ENCODE measurements at places on chromosomes 6 and 20.

DNA sequence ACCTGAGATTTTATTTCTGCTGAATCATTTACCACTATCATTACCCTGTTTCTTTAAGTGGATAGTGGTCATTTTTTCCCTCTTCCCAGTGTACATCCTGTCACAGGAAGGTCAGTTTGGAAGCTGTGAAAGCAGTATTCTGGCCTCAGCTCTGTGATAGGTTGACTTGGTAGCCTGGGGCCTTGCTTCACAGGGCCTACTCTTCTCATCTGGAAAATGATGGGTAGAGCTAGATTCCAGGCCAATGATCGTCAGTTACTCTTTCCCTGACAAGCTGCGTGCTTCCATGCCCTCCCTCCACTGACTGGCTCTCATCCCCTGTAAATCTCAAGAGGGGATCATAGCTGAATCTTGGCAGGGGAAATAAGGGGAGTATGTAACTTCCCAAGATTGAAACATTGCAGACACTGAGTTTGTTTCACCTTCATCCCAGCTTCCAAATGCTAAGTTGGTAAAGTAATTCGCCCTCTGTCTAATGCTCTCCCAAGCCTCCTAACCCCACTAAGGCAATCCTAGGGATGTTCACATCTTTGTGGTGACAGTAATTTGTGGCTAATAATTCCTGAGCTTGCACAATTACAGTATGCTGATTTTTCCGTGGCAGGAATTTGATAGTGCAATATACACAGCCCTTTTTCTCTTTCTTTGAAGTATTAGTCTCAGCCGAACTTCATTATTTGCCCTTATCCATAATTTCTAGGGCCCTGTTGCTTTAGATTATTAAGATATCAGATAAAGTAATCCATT is 51.2 kb downstream of the VAPB start:
- no peak for DNase-seq

DNA sequence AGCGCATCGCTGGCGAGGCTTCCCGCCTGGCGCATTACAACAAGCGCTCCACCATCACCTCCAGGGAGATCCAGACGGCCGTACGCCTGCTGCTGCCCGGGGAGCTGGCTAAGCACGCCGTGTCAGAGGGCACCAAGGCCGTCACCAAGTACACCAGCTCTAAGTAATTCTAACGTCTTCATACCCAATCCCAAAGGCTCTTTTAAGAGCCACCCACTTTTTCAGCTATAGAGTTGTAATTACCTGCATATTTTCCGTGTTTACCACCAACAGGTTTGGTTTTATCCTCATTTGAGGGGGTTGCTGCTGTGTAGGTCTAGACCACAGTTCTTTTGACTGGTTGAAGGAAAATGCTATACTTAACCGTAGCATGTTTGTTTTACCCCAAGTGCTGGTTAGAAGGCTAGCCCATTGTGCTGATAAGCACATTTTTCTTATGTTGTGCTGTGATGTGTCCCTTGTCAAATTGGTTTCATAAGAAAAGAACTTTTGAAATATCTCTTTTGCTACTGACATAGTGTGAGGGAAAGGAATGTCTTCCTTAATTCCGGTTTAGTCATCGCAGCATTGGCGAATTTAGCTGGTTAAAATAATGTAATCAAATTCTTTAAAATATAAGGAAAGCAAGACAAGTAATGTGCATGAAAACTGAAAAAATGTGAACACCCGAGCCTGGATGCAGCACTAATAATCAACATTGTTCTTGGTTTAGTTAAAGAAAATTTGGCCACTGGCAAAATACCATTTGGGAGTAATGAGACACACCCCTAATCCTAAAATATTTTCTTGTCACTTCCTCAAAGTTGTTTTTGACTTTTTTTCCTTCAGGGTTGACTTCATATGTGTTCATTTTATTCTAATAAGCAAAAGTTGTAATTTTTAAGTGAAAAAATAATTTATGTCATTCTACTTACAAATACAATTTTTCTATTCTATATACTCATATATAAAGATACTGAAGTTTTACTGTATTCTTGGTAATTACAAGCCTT is 112.8 kb downstream of the HFE start:
- DNase-seq: no peak

- no peak for DNase-seq
Measured at GRCh38 chr6:149860834-149861602, 3.1 kb downstream of the LRP11 start.

DNA sequence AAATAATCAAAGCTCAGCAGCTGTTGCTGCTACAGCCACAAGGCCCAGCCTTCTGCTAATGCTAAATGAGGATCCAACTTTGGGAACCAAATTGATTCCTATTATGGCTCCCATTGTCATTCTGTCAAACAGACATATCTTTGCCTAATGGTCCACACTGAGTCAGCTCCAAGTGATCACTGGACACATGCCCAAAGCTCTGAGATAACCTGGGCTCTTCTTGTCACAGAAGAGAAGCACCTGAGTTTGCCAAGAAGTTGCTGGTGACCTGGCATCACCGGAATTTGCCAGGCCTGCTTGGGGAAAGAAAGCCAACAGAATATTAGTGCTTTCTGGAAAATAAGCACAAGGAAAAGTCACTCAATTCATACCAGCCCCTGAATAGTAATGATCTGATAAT is 5.8 kb downstream of the TNFRSF21 start:
- DNase-seq: no peak

DNA sequence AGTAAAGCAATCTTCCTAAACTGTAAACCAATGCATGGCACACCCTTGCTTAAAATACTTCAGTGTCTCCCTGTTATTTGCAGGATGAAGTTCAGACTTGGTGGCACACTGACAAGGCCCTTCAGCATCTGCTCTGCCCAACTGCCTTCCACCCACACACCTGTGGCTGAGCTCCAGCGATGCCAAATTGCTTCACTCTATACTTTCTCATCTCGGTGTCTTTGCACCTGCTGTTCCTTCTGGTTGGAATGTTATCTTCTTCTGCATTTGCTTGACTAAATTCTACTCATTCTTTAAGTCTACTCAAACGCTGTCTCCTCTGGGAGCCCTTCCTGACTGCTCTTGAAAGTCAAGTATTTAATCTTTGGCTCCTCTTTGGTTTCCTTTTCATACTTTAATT is 100.1 kb upstream of the SUPT3H start:
- DNase-seq: no peak

DNA sequence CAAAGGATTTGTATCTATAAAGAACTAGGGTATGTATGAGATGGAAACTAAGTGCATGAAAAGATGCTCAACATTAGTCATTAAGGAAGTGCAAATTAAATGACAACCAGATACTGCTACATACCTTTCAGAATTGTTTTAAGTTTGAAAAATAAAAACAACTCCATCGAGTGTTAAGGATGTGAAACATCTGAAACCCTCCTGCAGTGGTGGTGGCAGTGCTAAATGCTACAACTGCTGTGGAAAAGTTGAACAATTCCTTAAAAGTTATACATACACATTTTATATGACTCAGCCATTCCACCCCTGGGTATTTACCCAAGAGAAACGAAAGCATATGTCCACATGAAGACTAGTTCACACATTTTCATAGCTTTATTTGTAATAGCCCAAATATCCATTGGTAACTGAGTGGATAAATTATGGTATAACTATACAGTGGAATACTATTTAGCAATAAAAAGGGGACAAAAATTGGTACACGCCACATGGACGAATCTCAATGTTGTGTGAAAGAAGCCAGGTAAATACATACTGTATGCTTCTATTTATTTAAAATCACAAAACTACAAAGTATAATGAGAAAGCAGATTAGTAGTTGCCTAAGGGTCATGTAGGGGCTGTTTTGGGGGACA is 10.6 kb downstream of the ARMH2 start:
- DNase-seq: no peak

DNA sequence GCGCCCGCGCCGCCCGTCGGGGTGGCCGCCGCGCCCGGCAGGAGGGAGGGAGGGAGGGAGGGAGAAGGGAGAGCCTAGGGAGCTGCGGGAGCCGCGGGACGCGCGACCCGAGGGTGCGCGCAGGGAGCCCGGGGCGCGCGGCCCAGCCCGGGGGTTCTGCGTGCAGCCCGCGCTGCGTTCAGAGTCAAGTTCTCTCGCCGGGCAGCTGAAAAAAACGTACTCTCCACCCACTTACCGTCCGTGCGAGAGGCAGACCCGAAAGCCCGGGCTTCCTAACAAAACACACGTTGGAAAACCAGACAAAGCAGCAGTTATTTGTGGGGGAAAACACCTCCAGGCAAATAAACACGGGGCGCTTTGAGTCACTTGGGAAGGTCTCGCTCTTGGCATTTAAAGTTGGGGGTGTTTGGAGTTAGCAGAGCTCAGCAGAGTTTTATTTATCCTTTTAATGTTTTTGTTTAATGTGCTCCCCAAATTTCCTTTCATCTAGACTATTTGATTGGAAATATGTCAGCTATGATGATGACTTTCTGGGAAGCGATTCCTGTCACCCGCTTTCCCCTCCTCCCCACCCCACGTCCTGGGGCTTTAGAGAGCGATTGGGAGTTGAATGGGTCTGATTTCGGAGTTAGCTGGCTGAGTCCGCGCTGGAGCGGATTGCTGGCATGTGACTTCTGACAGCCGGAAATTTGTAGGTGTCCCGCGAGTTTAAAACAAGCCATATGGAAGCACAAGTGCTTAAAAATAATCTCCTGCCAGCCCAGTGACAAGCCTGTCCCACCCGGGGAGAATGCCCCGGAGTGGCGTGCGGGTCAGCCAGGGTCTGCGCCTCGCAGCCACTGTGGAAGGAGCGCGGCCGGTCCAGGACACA is 1.1 kb downstream of the ESR1 start:
- no peak for DNase-seq

- no peak for DNase-seq
Measured at GRCh38 chr6:106648651-106649308, 19.4 kb downstream of the QRSL1 start.

GRCh38 chr6:26611599-26611998 is 14.8 kb downstream of the ABT1 start:
- DNase-seq: no peak

GRCh38 chr20:47929368-47930115 is 144.3 kb upstream of the SULF2 start:
- DNase-seq: no peak

DNA sequence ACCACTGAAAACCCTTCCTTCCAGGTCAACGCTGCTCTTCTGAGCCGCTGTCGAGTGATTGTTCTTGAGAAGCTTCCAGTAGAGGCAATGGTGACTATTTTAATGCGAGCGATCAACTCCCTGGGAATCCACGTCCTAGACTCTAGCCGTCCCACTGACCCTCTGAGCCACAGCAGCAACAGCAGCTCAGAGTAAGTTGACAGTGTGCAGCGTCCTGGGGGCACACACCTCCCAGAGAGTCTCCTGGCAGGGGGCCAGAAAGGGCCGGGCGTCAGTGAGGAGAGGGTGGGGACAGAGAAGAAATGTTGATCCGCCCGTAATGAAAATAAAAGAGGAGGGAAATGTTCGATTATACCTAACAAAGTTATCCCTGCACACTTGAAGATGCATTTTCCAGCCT is 5.0 kb downstream of the WRNIP1 start:
- DNase-seq: no peak

DNA sequence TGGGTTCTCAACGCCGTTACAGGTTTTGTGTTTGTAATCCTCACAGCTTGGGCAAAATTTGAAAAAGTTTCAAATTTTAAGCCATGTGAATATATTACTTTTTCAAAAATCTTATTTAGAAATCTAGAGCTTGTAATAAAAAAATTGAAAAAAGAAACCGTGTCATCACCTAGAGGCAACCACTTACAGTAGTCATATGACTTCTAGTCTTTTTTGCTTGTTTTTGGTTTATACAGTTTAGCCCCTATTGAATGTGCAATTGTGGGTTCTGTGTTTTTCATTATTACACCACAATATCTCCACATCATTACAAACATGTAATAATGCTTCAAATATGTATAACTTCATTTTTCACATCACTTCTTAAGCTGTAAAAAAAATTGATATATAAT is 888 bp downstream of the DYNLRB1 start:
- no peak for DNase-seq

DNA sequence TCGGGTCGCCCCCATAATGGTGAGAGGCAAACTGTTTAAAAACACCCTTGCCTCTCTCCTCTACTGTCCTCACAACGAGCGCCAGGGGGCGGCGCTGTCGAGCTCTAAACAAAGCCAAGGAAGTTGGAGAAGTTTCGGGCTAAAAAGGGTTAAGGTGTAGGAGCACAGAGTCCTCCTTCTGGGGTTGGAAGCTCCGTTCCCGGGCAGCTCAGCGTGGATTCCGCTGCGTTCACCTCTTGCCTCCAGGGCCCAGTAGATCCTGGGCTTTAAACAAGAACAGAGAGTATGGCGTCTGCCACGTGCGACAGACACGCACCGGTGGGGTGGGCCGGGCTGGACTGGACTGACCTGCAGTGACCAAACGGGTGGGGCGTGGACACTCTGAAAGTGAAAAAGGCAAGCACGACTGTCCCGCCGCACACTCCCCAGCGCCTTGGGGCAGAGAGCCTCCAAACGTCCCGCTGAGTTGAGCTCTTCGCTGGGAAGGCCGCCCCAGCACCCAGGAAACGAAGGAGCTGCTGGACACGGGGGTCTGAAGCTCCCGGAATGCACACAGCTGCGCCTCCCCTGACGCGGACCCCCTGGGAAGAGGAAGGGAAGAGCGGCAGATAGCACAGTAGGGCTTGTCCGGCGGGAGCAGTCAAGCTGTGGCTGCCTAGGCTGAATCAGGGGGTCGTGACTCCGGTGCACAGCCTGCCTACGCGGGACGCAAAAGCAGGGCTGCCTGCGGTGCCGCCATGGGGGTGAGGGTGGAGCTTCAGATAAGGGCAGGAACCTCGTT is 1.6 kb upstream of the THBD start:
- DNase-seq: peak; percentile 46

GRCh38 chr6:44335631-44336030 is 6.8 kb upstream of the SPATS1 start:
- no peak for DNase-seq

DNA sequence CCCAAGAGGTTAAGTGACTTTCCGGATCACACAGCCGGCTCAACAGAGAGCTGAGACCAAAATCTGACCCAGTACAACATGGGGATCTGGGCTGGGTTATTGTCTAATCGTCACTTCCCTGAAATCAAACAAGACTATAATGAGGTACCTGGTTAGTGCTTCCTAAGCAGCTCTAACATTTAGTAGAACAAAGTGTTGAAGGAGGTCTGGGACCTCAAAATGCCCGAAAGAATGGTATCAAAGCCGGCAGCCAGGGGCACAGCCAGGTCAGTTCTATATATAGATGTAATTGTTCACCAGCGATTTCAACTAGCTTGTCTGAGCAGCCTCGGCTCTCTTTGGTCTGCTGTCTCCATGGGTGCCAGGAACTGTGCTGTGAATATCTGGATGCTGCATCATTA is 245.5 kb upstream of the ECI2 start:
- no peak for DNase-seq

GRCh38 chr20:56249244-56249955 is 868 bp downstream of the MC3R start:
- DNase-seq: peak; percentile 5

DNA sequence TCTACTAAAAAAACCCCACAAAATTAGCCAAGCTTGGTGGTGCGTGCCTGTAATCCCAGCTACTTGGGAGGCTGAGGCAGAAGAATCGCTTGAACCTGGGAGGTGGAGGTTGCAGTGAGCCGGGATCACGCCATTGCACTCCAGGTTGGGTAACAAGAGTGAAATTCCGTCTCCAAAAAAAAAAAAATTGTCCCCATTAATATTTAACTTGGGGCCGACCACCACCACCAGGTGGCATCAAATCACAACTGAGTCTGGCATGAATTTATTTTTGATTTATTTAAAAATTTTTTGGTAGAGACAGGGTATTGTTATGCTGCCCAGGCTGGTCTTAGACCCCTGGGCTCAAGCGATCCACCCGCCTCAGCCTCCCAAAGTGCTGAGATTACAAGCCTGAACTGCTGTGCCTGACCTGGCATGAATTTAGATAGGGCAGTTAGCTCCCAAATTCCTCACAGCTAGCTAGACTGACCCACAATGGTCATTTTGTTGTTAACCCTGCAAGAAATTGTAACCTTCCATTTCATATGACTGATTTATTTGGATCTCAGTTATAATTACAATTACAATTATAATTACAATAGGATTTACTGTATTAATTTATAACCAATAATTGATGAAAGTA is 17.1 kb upstream of the BEND3 start:
- peak; percentile 13 for DNase-seq

Data from stimulated activated CD4-positive, alpha-beta T cell treated with anti-CD3 and anti-CD28 coated beads, Interleukin-12 subunit alpha, Interleukin-12 subunit beta, amount 100 ng/mL, for 48 hours (primary cell).